ENCODE measurements at places on chromosomes 2 and 18.

- no peak for DNase-seq
Observed at GRCh38 chr2:191530618-191531017, 147.3 kb upstream of the NABP1 start.

GRCh38 chr2:179218848-179219594, 45.6 kb downstream of the SESTD1 start:
- DNase-seq: peak; percentile 64

DNA sequence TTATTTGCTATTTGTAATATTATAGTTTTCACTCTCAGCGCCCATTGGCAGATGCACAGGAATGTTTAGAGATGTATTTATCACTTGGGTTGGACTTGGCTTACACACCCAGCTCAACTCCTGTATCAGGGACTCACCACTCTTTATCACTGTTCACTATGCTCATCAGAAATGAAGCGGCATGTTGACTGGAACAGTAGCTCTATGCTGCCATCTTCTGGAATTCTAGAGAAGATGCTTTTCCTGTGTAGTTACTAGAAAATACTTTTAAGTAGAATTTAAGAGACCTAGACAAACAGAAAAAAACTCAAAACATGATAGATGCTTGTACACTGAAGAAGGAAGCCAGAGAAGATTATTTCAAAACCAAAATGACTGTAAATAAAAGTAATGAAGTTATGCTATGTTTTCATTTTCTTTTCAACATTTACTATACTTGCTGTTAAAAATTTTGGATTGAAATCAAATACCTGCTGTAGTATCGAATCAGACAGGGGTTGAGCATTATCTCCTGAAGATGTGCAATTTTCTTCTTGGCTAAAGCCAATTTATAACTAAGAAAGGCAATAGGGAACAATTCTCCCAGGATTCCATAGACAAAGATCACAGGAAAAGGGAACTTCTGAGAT, 47.4 kb upstream of the NXPH2 start:
- DNase-seq: peak; percentile 3

DNA sequence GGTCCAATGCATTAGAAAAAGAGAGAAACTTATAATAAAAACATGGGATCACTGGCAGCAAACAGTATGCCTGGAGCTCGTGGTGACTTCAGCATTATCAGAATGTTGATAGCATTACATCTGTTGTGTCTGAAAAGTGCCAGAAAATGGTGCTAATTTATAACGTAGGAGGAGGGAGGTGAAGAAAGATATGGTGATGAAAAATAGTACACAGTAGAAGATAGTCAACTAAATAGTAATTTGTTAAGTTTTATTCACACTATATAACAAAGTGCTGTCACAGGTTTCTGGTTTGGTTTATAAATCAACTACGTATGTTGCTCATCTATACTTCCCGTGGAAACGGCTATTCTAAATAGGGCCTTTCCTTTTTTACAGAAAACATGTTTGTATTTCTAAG, 117.4 kb downstream of the LRRTM1 start:
- DNase-seq: no peak

DNA sequence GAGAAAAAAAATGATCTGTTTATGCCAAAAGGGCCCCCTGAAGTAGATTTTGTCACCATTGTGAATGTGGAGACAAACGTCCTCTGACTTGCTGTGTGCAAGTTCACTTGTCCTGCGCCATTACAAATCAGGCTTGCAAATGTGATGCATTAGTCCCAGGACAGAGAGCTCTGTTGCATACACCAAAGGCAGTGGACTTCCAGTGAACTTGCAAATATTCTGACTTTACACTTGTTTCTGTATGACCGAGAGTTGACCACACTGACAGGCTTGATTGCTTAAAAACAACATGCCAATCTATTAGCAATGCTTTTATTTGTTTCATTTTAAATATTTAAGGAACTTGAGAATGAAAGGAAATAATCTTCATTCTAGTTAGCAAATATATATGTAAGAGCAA, 293.2 kb downstream of the PLCL1 start:
- no peak for DNase-seq

All from NCI-H2029 (cell line).